ENCODE measurements at places on chromosomes 2 and 18.

- no peak for DNase-seq
Observed at GRCh38 chr2:100257939-100258338, 64.4 kb downstream of the LONRF2 start.

- no peak for DNase-seq
Observed at GRCh38 chr2:128405467-128405900, 86.8 kb upstream of the HS6ST1 start.

DNA sequence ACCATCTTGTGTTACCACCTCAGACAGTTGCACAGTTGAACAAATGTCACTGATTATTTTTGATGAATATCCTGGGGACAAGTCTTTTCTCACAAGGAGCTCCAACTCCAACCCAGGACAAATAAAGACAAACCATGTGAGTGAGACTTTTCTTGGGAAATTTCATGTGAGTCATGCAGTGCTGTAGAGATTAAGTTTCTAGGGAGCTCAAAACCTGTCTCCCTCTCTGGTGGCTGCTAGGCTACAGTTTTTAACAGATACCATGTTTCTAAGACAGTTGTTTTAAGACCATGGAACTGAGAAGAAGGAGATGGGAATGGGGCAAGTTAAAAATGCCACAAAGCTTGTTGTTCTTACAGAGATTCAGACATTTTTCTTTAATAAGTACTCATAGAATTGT lies 255.5 kb downstream of the RIT2 start:
- no peak for DNase-seq

DNA sequence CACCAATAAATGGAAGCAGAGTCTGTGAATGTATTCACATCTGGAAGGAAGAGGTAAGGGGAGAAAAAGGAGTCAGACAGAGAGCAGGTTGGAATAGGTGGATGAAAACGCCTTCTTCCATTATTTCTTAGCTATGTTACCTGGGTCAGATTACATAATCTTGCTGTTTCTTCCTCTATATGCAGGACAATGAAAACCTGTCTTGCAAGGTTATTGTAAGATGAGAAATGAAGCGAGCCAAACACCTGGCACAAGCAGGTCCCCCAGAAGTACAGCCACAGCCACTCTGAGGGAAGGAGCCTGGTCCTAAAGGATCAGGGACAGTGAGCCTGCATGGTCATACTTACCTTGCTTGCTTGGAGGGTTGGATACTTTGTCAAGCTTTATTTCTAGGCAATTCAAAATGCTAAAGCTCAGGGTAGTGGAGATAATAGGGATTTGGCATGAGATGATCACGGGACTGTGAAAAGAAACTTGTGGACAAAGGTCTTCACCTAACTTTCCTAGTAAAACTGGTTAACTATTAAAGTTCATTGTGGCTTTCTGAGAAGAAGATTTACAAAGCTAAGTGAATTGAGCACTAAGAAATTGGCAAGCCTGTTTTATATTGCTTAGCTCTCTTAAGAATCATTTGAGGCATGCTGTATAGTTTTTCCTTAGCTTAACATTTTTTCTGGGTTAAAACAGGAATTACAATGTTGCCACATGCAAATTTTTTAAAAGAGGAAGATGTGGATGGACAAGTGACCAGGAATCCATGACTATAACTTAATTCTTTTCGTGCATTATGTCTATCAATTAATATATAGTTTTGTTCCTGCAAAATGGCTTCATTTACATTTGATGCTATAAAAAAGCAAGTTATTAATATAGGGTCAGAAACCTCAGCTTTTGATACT lies 15.7 kb upstream of the PLA2R1 start:
- DNase-seq, result no peak

DNA sequence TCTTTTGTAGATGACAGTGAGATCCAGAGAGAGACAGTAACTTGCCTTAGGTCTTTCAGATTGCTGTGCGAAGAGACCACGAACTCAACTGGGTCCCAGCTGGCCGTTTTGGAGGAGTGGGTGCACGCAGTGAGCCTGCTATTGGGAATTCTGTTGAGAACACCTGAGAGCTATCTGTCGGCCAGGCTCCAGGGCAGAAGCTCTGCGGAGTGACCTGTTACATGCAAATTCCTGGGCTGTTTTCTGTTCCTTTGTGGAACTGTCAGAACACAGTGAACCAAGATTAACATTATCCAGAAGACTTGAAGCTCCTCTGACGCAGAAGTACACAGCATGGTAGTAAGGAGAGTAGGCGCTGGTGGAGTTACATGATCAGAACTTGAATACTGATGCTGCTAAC lies 99.5 kb upstream of the LMAN1 start:
- DNase-seq, result no peak

GRCh38 chr18:3067722-3068121 lies 54.8 kb upstream of the LPIN2 start:
- DNase-seq, result no peak

DNA sequence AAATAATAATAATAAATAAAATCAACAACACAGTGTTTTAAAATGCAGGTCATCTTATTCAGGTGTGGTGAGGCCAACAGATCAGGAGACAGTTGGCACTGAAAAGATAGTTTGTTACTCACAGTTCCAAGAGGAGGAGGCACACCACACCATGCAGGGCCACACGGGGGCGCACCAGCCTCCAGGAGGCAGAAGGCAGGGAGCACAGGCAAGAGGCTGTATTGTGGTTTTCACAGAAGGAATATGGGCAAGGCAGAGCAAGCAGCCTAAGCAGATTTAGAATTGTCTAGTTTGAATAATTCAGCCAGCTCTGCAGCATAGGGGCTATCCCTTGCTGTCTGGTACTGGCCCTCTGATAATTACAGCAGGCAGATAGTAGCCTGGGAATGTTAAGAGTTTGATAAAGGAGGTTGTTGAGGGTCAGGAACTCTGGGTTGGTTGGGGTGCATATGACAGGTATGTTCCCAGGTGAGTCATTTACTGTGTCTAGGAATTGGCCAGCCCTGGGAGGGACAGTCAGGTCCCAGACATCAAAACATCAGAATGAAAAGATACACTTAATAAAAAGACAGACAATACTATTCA lies 31.3 kb downstream of the KIAA2012 start:
- DNase-seq, result peak; percentile 77

DNA sequence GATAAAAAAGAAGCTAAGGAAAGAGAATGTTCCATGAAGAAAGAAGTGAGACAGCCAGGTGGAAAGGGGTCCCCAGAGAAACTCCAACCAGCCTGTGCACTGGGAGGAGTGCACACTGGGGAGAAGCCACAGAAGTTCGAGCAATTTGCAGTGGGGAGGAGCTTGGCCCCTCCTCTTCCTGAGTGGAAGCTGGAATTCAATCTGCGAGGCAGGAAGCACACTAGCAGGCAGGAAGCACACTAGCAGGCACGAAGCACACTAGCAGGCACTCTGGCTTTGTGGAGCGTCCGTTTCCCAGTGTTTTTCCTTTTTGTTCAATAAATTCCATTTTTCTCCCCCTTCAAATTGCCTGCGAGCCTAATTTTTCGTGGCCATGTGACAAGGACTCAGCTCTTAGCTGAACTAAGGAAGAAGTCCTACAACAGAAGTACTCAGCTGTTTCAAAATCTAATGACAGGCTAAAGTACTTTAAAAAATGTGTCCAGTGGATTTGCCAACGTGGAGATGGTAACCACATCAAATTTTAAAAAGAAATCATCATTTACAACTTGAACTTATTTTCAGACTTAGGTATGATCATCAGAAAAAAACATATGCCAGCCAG lies 21.4 kb upstream of the SPIRE1 start:
- no peak for DNase-seq
